ENCODE measurements at places on chromosomes 11 and 22.

DNA sequence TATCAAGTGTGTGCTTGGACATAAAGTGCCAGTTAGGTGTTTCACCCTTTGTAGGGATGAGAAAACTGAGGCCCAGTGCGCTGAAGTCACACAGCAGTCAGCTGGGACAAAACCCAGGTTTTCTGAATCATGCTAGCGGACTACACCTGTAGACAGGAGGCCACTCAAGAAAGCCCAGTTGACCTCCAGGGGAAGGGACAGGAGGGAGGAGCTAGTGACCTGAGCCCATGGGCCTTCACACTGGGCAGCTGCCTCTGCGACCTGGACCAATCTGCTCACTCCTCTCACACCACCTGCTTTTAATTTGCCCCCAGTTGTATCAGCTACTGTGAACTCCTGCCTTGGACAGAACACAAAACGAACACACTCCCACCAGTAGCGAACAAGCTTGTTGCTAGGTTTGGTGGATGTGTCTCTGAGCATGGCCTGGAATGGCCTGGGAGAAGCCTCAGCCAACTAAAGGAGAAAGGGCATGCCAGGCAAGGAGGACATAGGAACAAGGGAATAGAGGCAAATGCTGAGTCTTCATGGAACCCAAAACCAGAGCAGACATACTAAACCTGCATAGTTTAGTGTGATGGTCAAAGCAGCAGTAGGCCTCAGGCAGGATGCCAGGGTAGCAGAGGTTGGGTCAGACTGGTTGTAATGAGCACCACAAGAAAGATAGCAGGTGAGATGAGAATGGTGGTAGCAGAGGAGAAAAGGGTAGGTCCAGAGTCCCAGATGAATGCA lies 7.2 kb downstream of the LMO1 start:
- no peak for DNase-seq

- no peak for DNase-seq
Measured at GRCh38 chr11:134742224-134742612, 330.2 kb upstream of the B3GAT1 start.

DNA sequence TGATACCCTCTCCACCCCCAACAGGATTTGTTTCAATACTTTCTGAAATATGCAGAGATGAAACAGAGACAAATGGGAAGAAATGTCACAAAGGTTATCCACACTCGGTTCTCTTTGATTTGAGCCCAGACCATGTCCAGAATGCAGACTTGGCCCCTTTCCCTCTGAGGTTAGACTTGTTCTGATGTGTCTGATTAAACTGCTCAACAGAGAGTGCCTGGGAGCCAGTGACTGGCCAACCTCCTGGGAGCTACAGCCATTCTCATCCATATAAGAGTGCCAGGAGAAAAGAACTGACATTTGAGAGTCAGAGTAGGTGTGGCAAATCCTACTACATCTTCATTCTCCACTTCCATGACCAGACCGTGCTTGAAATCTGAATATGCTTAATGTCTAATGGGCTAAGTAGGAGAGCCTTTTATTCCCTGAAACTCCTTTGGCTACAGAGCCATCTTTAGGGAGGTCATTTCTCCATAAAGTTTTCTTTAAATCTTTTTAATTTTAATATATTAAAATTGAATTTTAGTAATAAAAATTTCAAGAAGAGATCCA lies 201.4 kb downstream of the BLID start:
- no peak for DNase-seq

GRCh38 chr11:60378354-60378753 lies at the start of gene MS4A7:
Gene MS4A7 (plus strand): TSS chr11:60378532. CDS start chr11:60383142, 4,610 bp downstream.
- DNase-seq = no peak

- no peak for DNase-seq
Measured at GRCh38 chr22:49791682-49792081, 36.0 kb downstream of the BRD1 start.

DNA sequence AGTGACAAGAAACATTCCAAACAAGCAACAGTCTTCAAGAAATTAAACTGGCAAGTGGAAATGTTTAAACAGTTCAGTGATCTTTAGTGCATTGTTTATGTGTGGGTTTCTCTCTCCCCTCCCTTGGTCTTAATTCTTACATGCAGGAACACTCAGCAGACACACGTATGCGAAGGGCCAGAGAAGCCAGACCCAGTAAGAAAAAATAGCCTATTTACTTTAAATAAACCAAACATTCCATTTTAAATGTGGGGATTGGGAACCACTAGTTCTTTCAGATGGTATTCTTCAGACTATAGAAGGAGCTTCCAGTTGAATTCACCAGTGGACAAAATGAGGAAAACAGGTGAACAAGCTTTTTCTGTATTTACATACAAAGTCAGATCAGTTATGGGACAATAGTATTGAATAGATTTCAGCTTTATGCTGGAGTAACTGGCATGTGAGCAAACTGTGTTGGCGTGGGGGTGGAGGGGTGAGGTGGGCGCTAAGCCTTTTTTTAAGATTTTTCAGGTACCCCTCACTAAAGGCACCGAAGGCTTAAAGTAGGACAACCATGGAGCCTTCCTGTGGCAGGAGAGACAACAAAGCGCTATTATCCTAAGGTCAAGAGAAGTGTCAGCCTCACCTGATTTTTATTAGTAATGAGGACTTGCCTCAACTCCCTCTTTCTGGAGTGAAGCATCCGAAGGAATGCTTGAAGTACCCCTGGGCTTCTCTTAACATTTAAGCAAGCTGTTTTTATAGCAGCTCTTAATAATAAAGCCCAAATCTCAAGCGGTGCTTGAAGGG lies 6.0 kb downstream of the MALAT1 start:
- DNase-seq = no peak

- no peak for DNase-seq
Measured at GRCh38 chr11:12076840-12077534, 33.4 kb upstream of the MICAL2 start.

DNA sequence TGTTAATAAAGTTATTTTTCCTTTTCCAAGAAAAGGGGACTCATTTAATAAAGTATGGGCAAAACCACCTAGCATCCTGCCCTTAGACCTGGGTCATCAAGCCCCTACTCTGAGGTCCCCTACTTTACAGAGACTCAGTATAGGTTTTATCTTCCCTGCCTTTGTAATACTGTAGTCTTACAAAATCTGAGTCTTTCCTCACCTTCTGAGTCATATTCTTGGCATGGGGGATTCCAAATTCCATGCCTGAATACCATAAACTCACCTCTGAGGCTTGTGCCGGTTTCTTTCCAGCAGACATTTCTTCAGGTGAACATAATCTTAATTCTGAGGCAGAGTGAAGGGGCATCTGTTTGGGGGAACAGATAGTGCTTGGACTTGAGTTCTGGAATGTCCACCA lies 282.5 kb downstream of the KCNA4 start:
- DNase-seq = no peak

- no peak for DNase-seq
Measured at GRCh38 chr11:2275334-2276279, 5.2 kb upstream of the ASCL2 start.

- no peak for DNase-seq
Measured at GRCh38 chr11:105392556-105392955, 217.3 kb upstream of the GRIA4 start.

GRCh38 chr11:75719340-75720239 lies 2.0 kb downstream of the MOGAT2 start:
- no peak for DNase-seq

- DNase-seq = no peak
Measured at GRCh38 chr22:39223091-39223710, 21.6 kb downstream of the PDGFB start.

DNA sequence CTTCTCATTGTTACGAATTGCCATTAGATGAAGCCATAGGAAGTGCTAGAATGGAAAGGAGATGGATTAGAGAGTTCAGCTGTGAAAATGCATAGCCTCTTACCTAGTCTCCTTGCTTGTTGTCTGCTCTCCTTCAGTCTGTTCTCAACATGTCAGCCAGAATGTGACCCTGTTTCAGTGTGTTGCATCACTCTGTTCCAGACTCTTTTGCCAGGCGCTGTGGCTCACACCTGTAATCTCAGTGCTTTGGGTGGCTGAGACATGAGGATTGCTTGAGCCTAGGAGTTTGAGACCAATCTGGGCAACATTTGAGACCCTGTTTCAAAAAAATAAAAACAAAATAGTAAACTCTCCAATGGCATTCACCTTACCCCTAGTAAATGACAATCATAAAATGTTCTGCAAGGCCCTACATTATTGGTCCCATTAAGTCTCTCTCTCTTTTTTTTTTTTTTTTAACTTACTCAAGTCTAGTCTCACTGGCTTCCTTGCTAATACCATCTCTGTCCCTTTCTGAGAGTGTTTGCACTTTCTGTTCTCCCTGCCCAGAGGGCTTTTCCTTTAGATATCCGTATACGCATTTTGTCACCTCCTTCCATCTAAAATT lies 39.4 kb downstream of the CYP2R1 start:
- DNase-seq = no peak

- DNase-seq = no peak
Measured at GRCh38 chr11:45930951-45931570, 8.6 kb downstream of the LARGE2 start.

DNA sequence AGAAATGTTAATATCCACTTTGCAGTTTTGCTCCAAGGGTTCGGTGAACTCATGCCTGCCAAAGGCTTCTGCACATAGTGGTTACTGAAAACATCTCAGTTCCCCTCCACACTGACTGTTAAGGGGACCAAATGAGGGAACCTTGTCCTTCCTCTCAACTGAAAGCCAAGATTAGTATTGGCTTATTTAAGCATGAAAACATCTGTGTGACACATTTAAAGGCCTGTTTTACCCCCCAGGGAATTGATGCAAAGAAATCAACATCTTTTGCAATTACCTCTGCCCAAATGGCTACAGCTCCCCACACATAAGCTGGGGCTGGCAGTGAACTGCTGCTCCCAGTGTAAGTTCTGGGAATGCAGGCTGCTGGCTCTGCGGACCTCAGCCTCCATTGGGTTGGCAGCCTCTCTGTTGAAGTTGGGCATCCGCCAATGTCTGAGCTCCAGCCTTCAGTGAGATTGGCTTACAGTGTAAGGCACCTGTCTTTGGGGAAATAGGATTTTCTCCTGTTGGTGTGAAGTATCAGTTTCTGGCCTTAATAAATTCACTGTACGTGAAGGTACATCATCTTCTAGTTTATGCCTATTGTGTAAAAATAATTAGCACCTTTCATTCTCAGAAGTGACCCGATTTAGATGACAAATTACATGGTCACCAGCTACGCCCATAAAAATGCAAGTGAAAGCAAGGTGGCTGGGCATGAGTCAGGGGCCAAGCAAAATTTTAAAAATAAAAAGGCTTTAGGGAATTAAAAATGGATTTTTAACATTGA lies 213.4 kb upstream of the SYN3 start:
- DNase-seq = no peak

GRCh38 chr11:72497731-72498130 lies 63.4 kb upstream of the CLPB start:
- DNase-seq = no peak

- no peak for DNase-seq
Measured at GRCh38 chr22:29155966-29156365, 49.7 kb upstream of the EMID1 start.

- no peak for DNase-seq
Measured at GRCh38 chr11:8671193-8671612, 11.3 kb downstream of the TRIM66 start.

DNA sequence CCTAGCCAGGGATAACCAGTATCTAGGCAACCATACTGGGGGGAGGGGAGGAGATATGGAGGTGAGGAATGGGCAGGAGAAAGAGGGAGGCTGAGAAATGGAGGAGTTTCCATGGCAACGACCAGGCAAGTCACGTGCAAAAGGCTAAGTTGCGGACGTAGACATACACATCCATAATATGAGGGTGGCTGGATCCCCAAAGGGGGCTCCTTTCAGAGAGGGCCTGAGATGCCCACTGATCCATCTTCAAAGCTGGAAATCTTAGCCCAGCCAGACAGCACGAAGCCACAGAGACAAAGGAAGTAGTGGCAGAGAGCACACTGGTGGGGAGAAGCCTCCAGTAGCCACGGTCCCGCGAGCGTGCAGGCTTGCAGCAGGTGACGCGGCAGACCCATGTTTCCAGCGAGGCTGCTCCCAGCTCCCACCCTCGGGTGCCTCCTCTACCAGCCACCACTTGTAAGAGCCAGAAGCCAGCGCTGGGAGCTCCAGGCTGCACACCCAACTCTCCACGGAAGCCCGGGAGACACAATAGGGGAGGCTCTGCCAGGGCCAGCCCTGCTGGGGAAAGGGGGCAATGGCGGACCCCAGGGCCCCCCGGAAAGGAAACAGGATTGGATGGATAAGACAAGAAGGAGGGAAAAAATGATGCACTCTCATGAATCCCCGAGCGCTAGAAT lies 938 bp downstream of the FXYD6 start:
- DNase-seq = no peak

Measured in activated naive CD8-positive, alpha-beta T cell treated with anti-CD3 and anti-CD28 coated beads, Interleukin-2, amount 50 U/mL, for 16 hours (primary cell).